ENCODE measurements at places on chromosomes 13 and 19.

GRCh38 chr19:31290931-31291590 lies 58.2 kb downstream of the TSHZ3 start:
- no peak for DNase-seq

DNA sequence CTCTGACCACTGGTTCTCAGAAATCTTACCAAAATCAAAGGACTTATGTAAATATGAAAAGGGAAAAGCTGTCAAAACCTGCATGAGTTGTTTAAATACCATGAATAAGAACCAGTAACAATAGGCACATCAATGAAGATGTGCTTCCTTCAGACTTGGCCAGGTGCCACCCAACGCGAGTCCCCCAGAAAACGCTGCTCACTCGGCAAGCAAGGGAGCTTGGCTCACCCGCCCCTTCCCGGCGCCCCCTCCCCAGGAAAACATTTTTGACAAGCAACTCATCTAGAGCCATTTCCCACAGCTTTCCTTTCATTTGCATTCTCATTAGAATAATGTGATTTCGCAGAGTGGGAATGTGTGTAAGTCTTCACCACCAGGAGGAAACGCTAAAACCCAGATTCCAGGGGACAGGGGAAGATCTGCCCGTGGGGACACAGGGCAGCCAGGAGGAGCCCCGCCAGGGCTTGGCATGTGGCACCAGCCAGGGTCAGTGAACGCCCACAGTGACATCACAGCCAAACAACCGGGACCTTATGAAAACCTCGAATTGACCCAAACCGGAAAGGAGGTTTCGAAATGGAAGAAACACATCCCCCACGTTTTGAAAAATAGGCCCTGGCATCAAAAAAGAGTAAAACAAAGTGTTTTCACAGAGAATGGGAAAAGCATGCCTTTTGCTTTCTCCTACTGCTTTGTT lies 366.2 kb upstream of the TSHZ3 start:
- DNase-seq: no peak

DNA sequence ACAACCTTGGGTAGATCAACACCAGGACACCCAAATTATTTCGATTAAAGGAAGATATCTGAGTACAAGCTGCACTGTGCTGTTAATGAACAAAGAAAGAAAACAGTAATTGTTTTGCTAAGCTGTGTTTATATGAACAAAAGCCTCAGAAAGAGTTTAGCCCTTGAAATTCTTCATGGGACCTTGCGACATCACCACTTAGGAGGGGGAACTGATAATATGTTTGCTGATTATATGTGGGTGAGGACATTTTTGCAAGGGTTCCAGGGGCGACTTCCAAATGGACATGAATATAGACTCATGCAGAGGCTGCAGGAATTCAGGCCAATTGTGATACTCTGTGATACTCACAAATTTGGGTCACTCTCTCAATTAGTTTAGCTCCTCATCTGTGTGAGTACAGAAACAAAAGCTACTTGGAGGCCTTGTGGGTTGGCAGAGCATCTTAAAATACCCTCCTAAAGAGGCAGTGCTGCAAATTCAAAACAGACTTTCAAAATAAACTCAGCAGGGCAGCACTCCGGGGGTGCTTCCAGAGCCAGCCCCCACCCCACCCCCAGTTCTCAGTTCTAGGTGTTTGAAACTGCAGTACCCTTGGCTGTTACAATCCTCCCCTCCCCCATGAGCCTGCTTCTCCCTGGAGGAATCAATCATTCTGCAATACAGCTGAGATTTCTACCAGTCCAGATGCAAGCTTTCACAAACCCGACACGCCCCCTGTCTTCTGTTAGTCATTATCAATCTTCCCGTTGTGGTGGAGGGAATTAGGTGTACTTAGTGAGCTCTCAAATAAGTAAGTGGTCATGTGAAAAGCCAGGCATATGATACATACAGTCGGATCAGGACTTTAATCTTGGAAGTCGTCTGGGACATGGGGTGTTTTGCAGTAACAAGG lies 97.0 kb upstream of the MBNL2 start:
- DNase-seq: peak; percentile 60

GRCh38 chr13:47206111-47206510 lies 309.3 kb upstream of the HTR2A start:
- no peak for DNase-seq

DNA sequence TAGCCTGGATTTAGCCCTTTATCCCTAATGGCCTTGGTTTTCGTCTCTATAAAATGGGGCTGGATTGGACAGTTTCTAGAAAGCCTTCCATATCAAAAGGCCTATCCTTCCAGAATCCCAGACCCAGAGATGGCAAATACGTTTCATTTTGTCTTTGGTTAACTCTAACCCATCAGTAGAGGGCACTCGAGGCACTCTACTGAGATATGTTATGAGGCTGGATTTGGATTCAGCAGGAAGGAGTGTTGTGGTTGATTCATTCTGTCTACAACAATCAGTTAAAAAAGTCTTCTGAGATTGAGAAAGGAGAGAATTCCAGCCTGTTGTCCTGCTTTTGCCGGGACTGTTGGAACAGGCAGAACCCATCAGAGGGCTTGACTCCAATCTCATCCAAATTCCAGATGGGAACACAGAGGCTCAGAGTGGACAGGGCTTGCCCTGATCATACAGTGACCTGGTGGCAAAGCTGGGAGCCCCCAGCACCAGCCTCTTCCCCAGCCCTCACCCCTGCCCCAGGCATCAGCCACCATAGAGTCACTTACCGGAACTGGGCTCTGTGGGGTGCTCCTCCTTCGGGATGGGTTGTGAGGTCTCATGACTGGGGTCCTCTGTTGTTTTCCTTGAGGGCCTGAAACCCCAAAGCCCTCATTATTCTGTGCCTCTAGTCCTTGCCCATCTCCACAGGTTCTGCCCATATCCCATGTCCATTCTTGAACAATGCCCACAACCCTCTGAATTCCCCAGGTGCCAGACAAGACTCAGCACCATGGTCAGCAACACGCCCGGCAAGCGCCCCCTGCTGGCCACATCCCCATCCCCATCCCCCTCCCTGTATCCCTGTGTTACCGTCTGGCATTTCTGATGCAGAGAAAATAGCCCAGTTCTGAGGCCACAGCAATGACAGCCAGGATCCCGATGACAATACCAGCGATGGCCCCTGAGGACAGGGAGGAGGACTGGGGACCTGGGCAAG lies 12.3 kb upstream of the ZNF180 start:
- peak; percentile 75 for DNase-seq

DNA sequence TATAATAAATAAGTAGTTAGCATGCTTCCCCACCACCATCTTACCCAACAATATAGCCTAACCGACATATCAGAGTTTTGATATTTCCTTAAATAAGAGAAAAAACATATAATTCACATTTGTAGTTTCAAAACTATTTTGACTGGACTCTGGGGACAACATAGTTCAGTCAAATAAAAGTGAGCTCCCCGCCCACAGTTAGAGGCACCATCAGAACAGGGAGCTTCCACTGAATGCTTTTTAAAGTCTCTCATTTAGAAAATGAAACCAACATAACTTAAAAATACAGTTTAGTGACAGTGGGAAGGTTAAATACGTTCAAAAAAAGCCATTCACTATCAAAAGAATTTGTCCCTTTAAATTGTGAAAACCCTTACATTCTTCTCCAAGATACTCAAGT lies 92.8 kb downstream of the EPSTI1 start:
- no peak for DNase-seq

GRCh38 chr13:110472904-110473563 lies 88.5 kb downstream of the RAB20 start:
- no peak for DNase-seq

DNA sequence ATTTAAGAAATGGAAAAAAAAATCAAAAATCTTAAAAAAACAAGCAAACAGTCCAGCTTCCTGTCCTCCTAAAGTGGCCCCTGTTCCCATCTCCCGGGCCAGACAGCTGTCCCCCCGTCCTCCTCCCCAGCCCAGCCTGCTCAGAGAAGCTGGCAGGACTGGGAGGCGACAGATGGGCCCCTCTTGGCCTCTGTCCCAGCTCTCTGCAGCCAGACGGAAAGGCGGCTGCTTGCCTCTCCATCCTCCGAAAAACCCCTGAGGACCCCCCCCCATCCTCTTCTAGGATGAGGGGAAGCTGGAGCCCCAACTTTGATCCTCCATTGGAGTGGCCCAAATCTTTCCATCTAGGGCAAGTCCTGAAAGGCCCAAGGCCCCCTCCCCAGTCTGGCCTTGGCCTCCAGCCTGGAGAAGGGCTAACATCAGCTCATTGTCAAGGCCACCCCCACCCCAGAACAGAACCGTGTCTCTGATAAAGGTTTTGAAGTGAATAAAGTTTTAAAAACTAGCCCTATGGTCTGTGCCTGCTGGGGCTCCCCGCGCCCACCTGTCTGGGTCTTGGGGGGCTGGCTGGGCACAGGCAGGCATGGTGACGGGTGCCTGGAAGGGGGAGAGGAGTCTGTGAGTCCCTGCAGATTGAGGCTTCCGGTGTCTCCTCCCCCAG lies 3.8 kb downstream of the GADD45GIP1 start:
- no peak for DNase-seq

DNA sequence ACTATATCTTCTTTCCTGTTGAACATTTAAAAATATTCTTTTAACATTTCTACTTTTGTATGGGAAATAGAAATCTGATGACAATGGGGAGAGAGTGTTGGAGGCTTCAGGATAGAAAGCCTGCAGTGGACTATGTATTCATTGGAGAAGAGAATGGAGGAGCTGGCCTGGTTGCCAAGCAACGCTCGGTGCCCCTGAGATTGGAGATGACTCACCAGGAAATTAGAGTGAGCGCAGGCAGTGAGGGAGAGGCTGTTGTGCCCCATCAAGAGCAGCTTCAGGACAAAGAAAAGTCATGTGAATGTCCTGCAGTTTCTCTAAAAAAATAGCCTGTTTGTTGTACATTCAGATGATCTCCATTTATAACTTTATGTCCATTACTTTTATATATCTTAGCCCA lies 48.7 kb upstream of the ZNF835 start:
- no peak for DNase-seq

DNA sequence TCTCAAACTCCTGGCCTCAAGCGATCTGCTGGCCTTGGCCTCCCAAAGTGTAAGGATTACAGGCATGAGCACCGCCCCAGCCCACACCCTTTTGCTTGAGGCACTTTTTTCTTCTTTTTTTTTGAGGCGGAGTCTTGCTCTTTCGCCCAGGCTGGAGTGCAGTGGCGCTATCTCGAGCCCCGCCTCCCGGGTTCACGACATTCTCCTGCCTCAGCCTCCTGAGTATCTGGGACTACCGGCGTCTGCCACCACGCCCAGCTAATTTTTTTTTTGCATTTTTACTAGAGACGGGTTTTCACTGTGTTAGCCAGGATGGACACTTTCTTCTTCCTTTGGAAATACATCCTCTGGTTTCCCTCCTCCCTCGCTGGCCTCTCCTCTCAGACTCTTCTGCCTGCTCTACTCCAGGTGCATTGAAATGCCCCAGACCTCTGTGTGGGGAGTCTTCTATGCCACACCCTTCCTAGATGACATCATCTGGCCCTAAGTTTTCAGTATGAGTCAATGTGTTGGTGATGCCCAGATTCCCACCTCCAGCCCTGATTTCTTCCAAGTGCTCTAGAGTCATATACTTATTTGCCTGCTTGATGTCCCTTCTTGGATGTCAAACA lies 20.7 kb upstream of the TPT1 start:
- no peak for DNase-seq

DNA sequence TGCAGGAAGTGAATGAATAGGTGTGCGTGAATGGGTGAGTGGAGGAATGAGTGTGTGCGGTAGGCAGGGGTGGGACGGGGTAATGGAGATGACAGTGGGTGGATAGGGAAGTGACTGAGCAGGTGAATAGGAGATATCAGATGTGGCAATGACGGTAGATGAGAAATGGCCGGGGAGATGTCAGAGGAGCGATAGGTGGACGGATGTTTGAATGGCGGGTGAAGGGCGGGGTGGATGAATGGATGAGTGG lies 1.5 kb downstream of the TTC9B start:
- no peak for DNase-seq

DNA sequence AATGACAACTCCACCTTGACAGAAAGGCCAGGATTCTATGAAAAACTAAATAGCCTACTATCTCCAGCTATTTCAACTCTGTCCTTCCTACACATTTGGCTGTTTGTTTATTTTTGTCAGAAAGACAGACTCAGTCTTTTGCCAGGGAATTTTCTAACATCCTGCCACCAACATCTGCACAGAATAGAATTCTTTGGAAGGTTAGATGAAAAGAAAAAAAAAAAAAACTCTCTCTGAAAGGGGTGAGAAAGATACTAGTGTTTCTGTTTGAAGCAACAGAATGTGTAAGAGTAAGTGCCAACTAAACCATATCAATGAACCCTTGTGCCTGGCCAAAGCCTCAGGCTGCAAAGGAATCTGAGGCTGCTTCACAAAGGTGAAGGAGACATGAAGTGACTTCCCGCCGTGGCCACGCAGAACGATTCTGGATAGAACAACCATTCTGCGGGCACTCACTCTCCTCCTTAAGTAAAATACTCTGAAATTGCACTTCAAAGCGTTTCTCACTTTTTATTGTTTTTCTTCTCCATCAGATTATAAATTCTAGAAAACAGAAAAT lies 498.2 kb downstream of the IRS2 start:
- DNase-seq: no peak

- DNase-seq: no peak
Observed at GRCh38 chr19:3603121-3603811, 3.4 kb downstream of the TBXA2R start.

DNA sequence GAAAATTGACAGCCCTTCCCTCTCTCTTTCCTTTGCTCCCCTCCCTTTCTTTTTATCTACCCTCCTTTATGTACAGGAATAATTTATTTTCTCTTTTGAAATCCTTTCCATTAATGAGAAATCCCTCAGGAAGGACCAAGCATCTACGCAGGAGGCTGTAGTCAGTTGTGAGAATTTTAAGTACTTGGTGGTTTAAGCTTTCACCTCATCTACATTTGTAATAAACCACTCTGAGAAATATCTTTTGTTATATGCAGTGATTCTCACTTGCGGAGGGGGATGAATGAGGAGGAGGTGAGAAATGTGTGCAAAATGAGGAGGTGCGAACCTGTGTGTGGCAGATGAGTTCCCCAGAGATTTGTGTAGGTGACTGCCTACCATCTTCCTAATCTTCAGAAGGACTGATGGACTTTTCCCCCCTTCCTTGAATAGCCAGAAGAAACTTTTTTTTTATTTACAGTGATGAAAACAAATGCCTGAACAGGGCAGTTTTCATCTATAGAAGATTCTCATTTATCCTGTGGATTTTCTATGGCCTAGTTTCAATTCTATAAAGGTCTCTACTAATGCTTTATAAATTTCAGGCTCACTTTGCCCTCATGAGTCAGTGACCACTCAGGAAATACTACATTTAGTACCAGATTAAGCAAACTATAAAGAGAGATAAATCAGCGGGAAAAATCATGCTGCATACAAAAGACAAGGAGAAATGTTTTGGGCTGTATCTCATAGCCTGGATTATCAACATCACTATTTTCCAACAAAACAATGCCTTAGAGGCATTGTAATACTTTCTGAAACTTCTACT lies 118.3 kb downstream of the LHFPL6 start:
- no peak for DNase-seq

- DNase-seq: no peak
Observed at GRCh38 chr13:111948811-111949210, 118.1 kb upstream of the SOX1 start.

DNA sequence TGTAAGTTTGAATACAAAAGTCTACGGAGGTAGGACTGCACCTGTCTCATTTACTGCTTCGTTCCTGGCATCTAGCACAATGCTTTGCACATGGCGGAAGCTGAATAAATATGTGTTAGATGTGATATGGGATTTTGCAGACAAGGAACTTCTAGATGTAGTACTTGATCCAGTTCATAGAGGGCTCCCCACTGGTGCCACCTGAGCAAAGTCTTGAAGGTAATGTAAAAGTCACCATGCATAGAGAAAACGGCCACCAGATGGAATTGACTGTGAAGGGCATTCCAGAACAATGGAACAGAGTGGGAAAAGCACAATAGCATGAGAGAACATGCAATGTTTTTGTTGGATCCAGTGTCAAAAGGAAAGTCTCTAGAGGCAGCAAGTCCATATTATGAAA lies 209.3 kb downstream of the HS6ST3 start:
- no peak for DNase-seq
